ENCODE measurements at places on chromosomes 12 and 14. TPM values are rescaled to one million over a fixed set of nuclear protein-coding genes. Genes with fewer than 3 reads are reported as not detected.

DNA sequence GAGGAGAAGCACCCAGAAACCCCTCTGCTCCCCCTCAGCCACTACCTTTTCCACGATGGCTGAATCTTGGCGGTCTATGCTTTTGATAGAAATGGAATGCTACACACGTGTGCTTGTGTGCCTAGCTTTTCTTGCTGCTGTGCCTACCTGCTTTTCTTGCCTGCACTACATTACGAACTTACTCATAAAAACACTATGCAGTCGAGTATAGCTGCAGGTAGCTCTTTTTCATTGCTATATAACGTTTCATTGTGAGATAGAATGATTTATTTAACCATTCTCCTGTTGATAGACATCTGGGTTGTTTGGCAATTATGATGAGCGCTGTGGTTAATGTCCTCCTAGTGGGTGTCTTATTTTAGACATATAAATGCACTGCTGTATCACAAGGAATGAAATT lies 67.9 kb upstream of the NCOR2 start:
- DNase-seq: no peak

GRCh38 chr12:105740970-105741725 lies 397.6 kb downstream of the NUAK1 start:
- no peak for DNase-seq

Gene B4GALNT3
- 29.0 TPM for total RNA-seq

- no peak for DNase-seq
These were observed 212.9 kb downstream of the DPF3 start for GRCh38 chr14:72680853-72681640.

DNA sequence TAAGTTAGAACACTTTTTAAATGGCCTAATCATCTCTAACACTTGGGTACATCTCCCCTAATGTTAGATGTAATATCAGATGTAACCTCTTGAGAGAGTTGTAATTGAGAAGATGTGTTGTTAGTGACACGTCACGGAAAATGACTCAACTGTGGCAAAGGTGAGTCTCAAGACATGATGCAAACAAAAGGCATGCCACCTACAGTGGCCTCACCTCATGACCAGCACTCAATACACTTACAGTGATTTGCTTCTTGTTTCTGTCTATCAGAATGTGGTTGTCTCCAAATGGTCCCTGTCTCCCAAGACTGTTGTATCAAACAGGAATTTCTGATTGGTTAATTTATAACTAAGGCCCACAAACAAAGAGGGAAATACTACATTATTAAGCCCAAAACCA lies 91.2 kb downstream of the SLC25A21 start:
- no peak for DNase-seq
